ENCODE measurements at places on chromosomes 7 and 10. TPM values are rescaled to one million over a fixed set of nuclear protein-coding genes. Genes with fewer than 3 reads are reported as not detected.

Gene OR6B1
- total RNA-seq = not detected

DNA sequence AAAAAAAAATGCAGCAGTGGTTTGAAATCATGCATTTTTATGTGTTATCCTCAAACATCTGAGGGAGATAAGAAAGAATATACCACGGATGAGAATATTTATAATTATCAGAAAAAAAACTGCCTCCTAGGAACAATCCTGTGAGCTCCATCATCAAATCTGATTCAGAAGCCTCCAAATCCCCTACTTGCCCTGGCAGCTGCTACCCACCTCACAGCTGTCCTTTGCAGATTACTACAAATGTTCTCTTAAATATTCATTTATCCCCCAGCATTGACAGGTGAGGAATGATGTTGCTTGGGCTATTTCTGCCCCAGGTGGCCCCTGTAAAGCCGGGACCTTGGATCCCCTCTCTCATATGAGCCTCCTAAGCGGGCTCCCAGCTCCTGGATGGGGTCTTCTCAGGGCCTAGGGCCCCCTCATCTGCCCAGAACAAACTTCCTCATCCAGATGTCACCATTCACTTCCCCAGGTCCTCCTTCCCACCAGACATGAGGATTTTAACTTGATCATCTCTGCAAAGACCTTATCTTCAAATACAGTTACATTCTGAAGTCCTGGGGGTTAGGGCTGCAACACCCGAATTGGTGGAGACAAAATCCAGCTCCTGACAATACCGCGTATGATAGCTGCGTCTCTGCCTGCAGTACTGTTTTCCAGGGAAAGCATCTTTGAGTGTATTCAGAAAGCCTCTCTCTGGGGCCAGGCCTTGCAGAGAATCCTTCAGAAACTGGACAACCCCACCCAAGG lies 81.9 kb upstream of the INSIG1 start:
- no peak for DNase-seq

DNA sequence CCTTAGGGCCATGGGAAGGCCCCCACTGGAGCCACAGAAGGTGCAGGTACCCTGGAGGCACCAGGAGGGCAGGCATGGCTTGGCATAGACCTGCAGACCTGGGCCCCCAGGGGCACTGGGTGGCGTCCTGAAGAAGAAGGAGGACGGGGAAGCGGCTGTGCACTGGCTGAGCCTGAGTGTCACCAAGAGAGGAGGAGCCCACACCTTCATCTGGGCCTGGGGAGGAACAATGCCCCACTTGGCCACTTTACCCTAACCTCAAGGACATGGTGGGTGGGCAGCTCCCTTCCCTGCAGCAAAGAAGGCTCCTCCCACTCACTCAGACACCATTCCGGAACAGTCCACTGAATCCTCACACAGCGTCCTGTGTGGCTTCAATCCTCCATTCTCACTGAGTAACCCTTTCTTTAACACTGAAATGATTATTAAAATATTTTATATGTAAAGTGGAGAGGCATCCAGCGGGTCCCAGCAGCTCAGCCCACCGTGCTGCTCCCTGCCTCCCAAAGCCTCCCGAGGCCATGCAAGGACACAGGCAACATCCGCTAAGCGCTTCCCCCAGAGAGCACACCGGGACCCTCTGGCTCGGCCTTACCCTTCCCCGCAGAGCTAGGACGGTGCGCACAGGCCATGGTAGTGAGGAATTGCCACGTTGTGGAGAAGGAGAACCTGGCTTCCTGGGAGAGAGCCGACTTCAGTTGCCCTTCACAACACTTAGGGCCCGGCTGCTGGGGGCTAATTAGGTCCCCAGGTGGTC lies 516.7 kb upstream of the MGMT start:
- DNase-seq = no peak

DNA sequence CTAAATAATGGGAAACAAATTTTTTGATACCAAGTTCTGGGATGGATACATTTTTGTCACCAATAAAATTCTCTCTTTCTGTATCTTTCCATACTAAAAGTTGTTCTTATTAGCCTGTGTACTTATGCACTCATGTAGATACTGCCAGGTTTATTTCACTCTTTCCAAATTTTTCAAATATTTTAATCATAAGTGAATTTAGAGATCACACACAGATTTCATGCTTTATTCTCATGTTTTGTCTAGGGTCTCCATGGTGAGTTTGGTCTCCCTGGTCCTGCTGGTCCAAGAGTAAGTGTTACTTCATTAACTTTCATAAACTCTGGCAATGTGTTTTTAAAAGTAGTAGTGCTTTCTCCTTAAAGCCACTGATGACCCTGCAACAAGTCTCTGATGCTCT lies 20.3 kb downstream of the COL1A2 start:
- no peak for DNase-seq

DNA sequence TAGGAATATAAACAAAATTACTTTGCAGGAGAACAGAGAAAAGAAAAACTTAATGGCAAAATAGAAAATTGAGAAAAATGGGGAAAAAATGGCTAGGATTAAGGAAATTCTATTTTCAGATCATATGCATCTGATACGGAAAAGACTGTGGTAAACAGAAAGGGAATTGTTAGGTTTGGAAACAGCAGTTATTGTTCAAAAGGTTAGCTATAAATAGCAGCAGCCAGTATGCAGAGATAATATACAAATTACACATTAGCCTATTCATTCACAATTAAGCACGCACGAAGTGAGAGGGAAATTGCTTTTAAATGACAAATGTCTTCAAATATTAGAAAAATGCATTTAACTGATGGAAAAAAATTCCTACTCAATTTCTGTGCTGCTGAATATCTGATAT lies 224.1 kb upstream of the FAM3C start:
- DNase-seq = no peak

Gene AGMO
- not detected for total RNA-seq

- DNase-seq = no peak
Observed at GRCh38 chr7:143884241-143884968, 17.6 kb downstream of the TCAF1 start.

- DNase-seq = no peak
Observed at GRCh38 chr10:87519582-87519981, 14.9 kb downstream of the MINPP1 start.

DNA sequence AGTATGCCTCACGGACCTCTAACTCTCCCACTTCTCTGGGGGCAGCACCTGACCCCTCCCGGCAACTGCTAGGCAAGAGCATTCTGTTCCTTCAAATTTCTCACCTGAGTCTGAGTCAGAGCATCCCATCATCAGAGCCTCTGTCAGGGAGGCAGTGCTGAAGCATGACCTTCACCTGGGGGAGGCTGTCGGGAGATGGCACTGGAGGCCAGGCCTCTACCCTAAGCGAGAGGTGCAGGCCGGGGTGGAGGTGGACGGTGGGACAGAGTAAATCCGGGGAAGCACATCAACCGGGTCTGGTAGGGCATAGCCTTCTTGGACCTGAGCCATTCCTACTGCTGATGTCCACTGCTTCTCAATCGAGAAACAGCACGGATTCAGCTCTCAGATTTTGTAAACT lies 90.4 kb downstream of the SPAG6 start:
- no peak for DNase-seq

GRCh38 chr10:3803927-3804741 lies 19.1 kb upstream of the KLF6 start:
- peak; percentile 70 for DNase-seq

Gene GIMAP2
- total RNA-seq = 238 TPM

- DNase-seq = no peak
Observed at GRCh38 chr7:12670743-12671520, 16.5 kb upstream of the ARL4A start.

Gene ASAH2
- 4.8 TPM for total RNA-seq

Gene UCMA
- total RNA-seq = not detected

Gene RPEL1
- not detected for total RNA-seq

DNA sequence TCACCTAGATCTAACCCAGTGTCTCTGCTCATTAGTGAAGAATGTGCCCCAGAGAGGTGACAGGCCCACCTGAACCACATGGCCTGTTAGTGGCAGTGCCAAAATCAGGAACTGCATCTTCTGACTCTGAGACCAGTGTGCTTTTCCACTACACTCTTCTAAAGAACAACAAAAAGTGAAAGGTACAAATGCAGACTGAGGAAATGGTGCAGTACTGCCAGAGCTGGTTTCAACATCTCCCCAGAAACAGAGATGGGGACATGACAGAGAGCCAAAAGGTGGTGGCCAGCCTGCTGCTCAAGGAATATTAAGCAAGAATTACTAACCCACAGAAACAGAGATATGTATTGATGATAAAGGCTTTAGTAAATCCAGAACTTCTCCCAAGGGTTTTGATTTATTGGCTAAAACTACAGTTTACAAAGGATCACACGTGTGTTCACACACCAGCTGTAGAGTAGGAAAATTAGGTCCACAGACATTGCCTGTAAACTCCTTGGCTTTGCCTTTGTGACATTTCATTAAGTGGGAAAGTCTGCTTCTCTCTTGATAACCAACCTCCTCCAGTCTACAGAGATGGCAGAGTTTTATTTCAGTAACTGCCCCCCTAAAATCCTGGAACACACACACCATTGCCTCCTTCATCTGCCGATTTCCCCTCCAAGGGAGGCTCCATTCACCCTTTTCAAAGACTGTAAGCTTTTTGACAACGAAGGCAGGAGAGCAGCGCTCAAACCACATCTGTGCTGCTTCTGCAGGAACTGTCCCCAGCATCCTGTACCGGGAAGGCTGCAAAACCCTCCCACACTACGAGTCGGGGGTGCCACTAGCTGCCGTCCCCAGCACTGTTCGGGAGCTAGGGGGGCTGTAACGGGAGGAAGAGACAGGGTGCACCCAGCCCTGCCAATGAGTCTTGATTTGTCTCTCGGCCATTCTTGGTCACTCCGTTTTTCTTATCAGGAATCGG lies 29.8 kb downstream of the GSDME start:
- DNase-seq = no peak

DNA sequence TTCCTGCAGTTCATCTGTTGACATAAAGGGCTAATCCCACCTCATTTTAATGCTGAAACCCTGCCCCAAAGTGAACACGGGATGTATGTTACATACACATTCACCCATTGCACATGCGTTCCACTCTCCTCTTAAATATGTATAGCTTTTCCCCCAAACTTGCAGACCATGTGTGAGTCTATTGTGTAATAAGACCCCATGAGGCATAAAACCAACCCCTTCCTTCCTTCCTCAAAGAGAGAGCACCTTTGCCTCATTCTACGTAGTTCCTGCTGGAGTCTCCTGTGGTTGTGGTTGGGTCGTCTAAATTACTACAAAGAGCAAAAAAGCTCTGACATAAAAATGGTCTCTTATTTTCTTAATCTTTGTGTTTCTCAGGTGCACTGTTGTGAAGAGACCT lies 345.7 kb upstream of the KLF6 start:
- peak; percentile 58 for DNase-seq

Gene MNX1
- not detected for total RNA-seq

- DNase-seq = no peak
Observed at GRCh38 chr7:143239813-143240212, 18.0 kb downstream of the TAS2R40 start.

GRCh38 chr10:78780551-78780961 lies 288.2 kb upstream of the ZMIZ1 start:
- DNase-seq = no peak

- DNase-seq = no peak
Observed at GRCh38 chr10:120748519-120748918, 102.6 kb upstream of the WDR11 start.

GRCh38 chr7:52838981-52839411 lies 196.4 kb upstream of the POM121L12 start:
- DNase-seq = no peak

DNA sequence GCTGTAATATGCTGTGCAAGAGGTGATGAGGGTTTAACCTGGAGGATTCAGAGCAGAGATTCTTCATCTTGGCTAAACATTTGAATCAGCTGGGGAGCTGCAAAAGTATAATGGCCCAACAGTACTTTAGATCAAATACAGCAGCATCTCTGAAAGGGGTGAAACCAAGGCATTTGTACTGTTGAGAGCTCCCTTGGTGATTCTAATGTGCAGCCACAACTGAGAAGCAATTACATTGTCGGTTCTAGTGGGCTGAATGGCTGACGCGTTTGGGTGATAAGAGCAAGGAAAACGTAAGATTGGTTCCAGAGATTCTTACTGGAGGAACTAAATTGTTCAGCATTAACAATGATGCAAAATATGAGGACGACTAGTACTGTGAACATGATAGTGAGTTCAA lies 269.7 kb downstream of the AGMO start:
- no peak for DNase-seq

Gene ODAD2
- total RNA-seq = 0.32 TPM

DNA sequence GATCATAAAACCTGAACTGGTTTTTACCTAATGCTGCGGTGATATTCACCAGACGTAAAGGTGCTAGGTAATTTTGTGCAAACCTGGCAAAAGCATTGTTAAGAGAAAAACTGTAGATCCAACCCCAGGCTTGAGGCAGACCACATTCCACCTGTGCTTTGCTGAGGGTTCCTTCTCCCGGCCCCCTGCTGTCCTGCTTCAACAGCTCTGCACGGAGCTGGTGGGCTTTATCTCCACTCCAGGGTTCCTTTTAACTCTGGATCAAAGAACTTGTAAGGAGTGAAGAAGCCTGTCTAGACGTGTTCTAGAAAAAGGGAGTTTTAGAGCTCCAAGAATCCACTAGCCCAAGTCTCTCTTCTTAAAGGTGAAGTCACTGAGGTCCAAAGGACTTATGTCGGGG lies 87.5 kb upstream of the NMT2 start:
- DNase-seq = no peak

GRCh38 chr7:42319631-42320030 lies 82.6 kb upstream of the GLI3 start:
- no peak for DNase-seq

- DNase-seq = no peak
Observed at GRCh38 chr7:102069931-102070629, 216.6 kb upstream of the SH2B2 start.

DNA sequence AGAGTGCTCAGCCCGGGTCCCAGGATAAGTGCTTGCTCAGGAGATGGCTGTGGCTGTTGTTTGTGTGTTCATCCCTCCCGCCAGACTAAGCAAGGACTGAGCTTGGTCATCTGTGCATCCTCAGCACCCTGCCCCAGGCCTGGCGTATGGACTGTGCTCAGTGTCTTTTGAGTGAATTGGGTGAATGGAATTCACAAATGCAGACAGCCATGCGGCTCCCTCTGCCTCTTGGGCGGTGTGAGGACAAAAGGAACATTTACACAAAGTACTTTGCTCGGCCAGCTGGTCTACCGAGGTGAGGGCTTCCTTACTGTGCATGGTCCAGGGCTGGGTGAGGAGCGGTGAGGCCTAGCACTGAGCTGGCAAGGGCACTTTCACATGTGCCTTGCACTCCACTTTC lies 120.2 kb downstream of the CDH23 start:
- no peak for DNase-seq

Gene C7orf57
- total RNA-seq = not detected

DNA sequence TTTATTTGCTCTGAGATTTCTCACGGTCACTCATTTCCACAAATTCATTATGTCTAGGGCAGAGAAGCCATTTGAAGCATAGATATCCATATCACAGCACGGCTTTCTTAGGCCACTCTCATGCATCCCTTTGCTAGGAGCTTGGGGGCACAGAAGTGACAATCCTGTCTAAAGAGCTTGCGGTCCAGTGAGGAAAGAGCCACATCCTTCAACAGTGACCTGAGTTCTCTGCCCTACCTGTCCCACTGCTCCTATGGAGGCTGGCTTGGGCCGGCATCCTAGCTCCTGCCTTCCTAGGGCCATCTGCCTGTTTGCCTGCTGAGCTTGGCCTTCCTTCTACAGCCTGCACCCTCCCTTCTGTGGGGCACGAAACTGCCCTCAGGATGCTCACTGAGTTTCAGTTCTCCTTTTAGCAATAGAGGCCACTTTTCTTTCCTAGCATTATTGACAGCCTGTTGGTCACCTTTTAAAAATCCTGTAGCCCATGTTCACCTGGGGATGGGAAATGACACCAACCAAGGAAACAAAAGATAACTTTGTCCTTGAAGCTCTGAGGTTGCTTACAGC lies 212.1 kb upstream of the GRB10 start:
- no peak for DNase-seq
